ENCODE measurements at places on chromosomes 6 and 20.

DNA sequence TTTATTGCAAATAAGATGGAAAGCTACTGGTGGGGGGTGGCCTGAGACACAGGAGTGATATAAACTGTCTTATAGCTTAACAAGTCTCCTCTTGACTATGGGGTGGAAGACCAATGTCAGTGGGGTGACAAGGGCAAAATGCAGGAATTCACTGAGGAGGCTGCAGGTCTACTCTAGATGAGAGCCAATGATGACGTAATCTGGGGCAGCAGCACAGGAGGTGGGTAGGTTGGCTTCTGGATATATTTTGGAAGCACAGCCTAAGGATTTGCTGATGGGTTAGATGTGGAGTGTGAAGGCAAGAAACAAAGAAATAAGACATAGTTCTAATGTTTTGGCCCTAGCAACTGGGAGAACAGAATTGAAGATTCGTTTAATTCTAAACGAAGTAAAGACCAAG, 253.2 kb downstream of the PTPRT start:
- no peak for DNase-seq

DNA sequence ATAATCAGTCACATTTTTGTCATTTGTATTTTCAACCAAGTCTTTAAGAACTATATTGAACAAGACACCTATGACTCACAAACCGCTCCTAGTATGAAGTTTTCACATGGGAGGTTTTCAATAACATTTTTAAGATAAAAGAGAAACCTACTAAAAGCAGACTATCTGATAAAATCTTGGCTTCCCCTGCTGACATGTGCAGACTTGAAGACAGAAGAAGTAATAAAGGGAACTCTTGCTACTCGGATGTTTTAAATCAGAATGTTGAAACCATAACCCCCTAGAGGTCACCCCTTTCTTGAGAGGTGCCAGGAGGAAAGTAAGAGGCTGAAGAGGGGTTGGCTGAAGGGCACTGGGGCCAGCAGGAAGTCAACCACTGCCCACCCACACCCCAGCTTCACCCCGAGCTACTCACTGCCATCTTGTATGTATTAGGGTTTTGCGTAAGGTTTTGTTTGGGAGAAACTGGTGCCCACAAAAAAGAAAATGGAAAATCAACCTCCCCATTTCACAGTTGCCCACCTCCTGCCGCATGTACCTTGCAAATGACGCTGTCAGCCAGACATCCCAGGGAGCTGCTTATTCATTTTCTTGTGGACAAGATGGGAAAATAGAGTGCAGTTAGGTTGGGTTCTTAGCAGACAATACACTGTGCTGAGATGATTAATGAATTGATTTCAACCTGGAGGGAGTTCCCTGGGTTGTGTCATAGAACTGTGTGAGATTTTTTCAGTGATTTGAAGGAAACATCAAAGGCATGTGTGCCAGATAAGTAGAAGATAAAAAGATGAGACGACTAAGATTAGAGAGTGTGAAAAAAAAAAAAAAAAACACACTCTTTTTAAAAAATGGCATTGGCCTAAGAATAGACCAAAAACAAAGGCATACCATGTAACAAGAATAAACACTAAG, 83.2 kb upstream of the TAB2 start:
- no peak for DNase-seq

- DNase-seq: no peak
Measured at GRCh38 chr6:21999012-21999528, 297.8 kb downstream of the PRL start.

DNA sequence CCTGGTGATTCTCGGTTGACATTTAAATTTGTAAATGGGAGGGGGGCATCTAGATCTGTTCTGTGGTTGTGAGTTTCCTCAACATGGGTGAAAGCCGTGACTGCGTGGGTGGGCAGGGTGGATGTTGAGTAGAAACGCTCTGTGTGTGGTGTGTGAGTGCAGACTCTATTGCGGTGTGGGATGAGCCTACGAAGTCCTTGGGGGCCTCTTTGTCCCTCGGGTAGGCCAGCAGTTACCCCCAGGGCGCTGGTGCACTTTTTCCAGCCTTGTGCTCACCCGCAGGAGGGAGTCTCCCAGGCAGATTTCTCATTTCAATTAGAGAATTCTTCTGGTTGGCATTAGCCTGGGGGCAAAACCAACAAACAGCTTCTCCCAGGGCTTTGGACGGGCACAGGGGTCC, 10.6 kb downstream of the TOX2 start:
- no peak for DNase-seq

DNA sequence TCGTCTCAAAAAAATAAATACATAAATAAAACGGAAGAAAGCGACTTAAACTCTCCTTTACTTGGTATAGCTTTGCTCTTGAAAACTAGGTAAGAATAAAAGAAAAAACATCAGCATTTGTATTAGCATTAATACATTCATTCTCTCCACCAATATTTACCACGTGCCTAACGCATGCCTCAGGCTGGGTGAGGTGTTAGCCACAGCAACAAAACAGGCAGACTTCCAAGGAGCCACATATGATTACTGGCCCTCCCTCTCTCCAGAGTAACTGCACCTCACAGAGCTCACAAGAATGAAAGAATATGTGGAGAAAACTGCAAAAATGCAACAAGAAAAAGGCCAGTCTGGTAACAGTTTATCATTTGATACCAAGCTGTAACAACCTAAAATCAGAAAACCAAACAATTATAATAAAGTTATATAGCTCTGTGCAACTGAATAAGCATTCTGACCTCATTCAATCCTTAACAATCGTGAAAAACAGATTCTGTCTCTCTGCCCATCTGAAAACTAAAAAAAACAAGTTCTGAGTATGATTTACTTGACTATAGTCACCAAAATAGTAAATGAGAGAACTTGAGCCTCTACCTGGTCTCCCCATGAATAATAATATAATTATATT, 5.2 kb downstream of the NAPB start:
- DNase-seq: no peak

DNA sequence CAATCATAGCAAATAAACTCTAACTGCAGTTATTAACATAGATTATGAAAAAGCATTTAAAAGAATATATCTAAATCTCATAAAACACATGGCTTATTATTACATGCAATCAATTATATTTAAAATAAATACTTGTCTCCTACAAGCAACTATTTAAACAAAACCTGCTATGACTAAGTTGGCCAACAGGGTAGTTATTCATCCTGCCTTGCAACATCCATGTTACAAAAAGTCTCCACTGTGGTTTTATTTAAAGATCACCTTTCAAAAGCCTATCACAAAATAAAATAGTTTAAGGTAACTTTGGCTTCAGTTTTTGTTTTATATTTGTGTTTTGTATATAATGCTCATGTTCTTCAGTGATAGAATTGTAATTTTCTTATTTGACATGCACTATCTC, 1127.0 kb upstream of the MAP3K7 start:
- no peak for DNase-seq

DNA sequence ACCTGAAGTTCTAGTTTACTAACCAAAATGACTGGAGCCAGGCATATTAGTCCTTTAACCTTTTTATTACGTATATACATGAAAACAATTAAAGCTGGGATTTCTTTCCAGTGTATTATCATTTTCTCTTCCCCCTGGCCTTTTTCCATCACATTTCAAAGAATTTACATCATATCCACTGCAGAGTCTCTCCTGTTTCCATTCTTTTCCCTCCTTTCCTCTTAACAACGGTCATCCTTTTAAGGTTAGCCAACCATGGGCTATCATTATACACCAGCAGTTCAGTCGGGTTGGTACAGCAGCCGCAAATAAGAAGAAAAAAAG, 104.6 kb downstream of the TFAP2A start:
- no peak for DNase-seq

- DNase-seq: no peak
Measured at GRCh38 chr6:132725471-132725870, 11.6 kb upstream of the VNN1 start.

DNA sequence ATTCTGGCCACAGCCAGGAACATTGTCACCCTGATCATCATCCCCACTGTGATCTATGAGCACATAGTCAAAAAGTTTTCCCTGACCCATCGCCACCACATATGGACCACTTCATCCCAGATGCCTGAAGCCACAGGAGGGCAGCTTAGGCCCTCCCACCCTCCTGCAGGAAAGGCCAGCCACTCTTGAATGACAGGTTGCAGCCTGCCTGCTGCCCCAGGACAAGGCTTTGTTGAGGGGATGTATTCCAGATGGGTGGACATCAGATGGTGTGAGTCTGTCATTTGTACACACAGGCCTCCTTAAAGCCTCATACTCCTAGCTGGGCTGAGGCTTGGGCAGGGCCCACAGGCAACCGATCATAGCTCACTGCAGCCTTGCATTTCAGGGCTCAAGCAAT, 30.8 kb downstream of the DPPA5 start:
- no peak for DNase-seq

DNA sequence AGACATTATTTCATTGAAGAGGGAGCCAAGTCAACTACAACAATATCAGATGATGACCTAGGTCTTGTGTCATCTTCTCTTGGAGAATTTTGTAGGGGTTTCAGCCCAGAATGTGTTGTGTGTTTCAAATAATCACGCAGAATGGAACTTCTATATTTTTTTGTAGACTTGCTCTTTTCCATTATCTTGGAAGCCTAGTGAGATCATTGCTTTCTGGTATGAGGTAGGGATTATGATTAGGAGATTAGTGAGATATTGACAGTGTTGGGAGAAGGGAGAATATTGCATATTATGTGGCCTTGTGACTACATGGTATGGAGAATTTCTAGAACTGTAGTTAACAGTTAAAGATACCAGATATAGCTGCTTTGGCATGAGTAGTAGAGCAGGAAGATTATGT, 423.6 kb upstream of the PLCB4 start:
- DNase-seq: no peak

DNA sequence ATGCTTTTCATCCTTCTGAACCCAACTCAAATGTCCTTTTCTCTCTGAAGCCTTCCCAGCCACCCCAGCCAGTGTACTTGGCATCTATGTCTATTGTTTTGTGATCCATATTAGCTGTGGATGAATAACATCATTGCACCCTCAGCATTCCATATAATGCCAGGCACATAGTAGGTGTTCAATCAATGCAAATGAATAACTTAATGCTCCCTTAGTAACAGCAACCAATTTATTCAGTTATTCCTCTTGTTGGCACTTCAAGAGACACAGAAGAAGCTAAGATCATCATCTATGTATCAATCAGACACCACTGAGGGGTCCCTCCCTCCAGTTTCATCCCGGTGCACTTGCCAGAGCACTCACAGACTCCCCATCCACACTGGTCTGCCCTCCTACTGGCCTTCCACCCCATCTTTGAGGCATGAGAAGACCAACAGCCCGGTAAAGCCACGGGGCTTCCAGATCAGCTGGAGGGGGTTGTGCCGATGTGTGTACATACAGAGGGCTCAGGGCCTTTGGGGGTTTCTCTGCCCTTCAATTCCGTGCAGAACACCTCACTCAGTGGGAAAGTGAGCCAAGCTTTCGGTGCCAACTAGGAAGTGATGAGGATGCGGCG, 2.4 kb upstream of the TAF8 start:
- DNase-seq: no peak

DNA sequence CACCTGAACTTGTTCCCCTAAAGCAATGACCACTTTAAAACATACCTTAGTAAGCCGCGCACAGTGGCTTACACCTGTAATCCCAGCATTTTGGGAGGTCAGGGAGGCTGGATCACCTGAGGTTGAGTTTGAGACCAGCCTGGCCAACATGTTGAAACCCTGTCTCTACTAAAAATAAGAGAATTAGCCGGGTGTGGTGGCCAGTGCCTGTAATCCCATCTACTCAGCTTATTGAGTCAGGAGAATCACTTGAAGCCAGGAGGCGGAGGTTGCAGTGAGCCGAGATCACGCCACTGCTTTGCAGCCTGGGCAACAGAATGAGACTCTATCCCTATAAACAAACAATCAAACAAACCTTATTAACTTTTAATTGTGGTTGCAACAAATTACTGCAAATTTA, 1.6 kb upstream of the RAET1E start:
- DNase-seq: no peak

- DNase-seq: no peak
Measured at GRCh38 chr6:53246924-53247323, 98.3 kb upstream of the GCM1 start.

DNA sequence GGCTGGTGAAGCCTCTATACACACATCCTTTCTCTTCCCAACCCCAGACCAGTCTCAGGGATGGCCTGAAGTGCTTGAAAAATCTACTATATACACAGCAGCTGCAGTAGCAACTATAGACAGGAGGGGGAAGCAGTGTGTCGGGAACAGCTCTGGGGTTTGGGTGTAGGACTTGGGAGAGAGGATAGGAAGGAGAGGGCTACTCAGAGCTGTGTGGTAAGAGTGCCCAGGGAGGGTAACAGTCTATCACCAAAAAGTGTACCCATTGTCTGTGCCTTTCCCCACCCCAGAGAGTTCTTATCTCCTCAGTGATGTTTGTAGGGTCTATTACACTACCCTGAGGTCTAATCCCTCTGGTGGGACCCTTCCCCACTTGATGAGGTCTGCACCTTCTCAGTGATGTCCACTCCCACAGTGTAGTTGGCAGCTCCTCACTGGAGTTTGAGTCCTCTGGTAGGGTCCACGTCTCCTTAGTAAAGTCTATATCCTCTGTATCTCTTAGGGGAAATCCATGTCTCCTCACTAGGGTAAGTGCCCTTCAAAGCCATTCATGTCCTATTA, 1.5 kb upstream of the GGT7 start:
- peak; percentile 91 for DNase-seq

GRCh38 chr20:19588732-19589131, 169.3 kb upstream of the RIN2 start:
- no peak for DNase-seq

- DNase-seq: no peak
Measured at GRCh38 chr6:1703091-1703855, 93.6 kb downstream of the FOXC1 start.

GRCh38 chr6:108660251-108660650, 99.5 kb downstream of the FOXO3 start:
- no peak for DNase-seq

GRCh38 chr6:147821295-147821897, 312.9 kb downstream of the SAMD5 start:
- no peak for DNase-seq

DNA sequence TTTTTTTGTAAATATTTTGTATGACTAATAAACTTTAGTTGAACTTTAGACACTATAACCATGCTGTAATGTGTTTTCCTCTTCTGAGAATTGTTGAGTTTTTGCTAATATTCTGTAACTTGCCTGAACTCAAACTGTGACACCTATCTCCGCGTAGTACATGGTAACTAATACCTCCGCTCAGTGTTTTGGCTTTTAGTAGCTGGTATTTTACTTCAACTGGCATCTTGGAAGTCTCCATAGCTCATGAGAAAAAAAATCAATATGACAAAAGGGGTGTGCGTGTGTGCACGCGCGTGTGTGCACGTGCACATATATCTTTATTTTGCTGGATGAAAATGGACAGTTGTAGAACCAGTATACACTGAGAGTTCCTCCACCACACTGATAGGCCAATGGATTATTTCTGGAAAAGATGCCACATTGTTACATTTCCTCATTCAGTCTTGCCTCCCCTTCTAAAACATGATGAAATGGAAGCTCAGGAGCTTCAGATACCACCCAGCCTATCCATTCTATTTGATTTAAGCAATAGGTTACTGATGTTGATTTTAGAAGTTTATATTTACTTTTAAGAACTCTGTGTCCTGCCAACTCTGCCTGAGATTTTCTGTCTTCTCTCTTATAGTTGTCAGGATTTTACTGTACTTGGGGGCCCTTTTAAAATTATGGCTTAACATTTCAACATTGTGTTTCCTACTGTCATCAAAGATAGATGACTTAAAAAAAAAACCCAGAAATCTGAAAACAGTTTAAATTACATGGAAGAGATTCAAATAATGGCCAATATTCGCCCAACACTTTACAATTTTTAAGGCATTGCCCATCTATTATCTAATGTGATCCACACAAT, 16.3 kb upstream of the ADGRG6 start:
- DNase-seq: no peak

All from NCI-H526 treated with DMSO at 0.1 percent for 48 hours (cell line).